Mammary epithelial cell (primary cell): ENCODE measurements at places on chromosomes 4 and X. TPM values are rescaled to one million over a fixed set of nuclear protein-coding genes. Genes with fewer than 3 reads are reported as not detected.

Gene PABPC1L2A
- total RNA-seq, result not detected in 2 replicates

Gene EXOC1L
- total RNA-seq, result not detected

Gene FRMD7
- not detected in 2 replicates for total RNA-seq

Gene ADH1B
- total RNA-seq, result not detected in 2 replicates

Gene HDX
- 3.7 TPM in 2 replicates for total RNA-seq

Gene TMPRSS11E
- 3.2 TPM for total RNA-seq

Gene PRDM8
- 0.33 TPM for total RNA-seq

Gene SCFD2
- 21.5 TPM for total RNA-seq

Gene KLHL34
- total RNA-seq, result not detected

DNA sequence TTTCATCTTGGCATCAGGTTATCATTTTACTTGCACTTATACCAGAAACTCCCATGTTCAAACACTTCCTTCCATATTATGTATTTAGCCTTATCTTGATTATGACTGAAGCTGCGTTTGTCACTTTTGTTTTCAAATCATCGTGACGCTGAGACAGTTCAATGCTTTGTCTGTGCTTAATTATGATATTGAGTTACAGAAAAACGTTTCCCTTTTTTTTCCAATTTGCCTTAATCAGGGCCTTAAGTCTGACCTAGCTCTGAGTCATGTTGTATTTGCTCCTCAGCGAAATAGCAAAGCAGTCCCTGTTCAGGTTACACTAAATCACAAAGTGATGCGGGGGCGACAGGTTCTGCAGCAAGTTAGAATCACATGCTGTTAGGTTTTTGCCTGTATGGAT, 254.7 kb downstream of the AFF2 start:
- DNase-seq, result no peak

DNA sequence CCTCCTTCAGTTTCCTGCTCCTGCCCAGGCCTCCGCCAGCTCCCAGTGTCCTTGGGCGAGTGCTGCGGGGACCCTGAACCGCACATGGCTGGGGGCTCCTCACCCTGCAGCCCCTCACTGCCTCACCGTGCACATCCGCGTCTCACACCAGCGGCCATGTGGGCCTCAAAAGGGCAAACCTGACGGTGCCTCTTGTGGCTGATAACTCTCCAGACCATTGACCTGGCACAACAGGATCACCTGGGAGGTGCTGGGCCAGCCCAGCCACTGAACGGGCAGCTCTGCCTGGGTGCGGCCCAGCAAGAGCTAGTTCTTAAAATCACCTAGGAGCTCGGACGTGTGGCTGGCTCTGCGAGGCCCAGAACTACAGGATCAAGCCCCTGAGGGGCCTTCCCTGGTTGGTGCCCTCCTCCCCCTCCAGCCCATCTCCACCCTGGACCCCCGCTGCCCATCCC, 4.1 kb upstream of the S100P start:
- DNase-seq, result no peak

DNA sequence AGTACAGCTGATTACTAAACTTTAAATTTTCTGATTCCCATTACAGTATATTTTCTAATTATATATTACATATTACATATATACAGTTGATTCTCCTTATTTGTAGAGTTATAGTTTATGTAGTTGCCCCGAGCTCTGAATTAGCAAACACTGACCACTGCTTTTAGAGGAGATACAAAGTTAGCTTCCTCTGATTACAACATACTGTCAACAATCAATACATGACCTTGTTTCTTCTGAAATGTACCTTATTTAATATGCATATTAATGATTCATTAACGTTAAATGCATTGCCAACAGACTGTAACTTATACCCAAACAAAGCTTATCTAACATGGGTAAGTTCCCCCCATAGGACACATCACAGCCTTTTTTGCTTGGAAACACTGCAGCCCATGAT, 81.5 kb downstream of the ATP10D start:
- DNase-seq, result no peak

GRCh38 chr4:78065508-78066192, 8.5 kb downstream of the FRAS1 start:
- no peak for DNase-seq

DNA sequence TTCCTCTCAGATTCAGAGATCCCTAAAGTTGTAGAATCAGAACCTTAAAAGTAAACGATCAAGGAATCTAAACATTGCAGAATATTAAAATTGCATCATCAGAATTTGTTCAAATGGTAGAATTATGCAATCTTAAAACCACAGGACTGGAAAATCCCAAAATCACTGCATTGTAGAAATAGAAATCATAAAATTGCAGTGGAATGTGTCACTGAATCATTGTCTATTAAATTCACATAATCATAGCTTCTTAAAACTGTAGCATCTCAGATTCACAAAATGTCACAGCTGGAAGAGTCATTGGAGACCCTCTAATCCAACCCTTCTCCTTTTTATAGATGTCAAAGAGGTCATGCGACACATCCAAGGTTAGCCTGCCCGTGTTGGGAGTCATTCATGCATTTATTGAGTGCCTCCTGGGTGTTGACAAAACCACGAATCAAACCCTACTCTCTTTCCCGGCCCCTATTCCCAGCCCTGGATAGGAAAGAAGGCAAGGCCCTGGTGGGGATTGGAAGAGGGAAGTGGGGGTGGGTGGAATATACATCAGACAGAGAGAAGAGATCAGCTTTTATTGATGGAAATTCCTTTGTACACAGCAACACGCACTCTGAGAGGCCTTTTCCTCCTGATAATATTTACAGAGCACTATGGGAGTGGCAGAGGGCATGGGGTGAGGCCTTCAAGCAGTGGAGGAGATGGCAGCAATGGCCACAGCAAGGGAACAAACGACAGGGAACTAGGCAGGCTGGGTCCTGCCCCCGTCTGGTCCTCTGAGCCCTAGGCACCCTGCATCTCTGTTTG, 15.4 kb downstream of the IQSEC2 start:
- DNase-seq, result peak; percentile 63

GRCh38 chr4:102589743-102590142, 88.6 kb downstream of the NFKB1 start:
- no peak for DNase-seq

- DNase-seq, result peak; percentile 17
Measured at GRCh38 chr4:140330311-140330900, 43.0 kb upstream of the SCOC start.

DNA sequence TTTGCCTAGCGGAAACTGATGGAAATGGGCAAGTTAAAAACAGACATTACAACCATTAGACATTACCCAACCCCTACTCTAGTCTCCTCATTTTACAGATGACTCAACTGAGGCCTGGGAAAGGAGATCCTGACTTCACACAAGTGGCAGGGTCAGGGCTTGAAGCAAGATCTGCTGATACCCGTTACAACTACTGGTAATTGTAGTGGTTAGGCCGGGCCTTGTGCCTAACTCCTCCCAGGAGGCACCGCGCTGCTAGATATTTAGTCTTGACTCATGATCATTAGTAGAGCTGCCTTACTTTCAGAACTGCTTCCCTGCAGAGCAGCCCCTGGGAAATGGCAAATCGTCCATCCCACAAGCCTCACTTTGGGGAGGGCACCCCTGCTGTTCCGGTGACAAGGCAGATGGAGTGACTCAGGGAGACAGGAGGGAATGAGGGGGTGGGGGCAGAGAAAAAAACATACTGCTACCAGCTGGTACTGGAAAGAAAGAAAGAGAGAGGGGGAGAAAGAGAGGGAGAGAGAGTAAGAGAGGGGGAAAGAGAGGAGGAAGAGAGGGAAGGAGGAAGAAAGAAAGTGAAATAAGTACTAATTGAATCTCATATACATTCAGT, 12.2 kb downstream of the ARHGEF6 start:
- DNase-seq, result peak; percentile 69

- DNase-seq, result no peak
Measured at GRCh38 chrX:121671649-121672048, 624.2 kb downstream of the GLUD2 start.

DNA sequence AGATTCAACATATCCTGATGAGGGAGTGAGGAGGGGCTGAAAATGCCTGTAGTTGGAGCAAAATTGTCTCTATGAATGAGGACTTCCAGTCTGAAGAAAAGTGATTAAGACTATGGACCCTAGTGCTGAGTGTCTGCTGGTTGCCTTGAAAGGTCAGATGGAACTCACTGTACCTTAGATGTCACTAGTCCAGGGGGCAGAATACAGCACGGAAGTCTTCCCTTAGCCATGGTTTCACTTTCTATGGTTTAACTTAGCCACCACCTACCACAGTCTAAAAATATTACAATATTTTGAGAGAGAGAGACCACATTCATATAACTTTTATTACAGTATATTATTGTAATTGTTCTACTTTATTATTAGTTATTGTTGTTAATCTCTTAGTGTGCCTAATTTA, 223.1 kb downstream of the FMR1NB start:
- no peak for DNase-seq

- DNase-seq, result no peak
Measured at GRCh38 chrX:136029766-136030165, 44.5 kb downstream of the SLC9A6 start.

GRCh38 chrX:7147413-7147977, at the start of gene STS:
Gene STS (plus strand): TSS chrX:7147712. CDS start chrX:7253200, 105,488 bp downstream.
- peak; percentile 27 for DNase-seq

DNA sequence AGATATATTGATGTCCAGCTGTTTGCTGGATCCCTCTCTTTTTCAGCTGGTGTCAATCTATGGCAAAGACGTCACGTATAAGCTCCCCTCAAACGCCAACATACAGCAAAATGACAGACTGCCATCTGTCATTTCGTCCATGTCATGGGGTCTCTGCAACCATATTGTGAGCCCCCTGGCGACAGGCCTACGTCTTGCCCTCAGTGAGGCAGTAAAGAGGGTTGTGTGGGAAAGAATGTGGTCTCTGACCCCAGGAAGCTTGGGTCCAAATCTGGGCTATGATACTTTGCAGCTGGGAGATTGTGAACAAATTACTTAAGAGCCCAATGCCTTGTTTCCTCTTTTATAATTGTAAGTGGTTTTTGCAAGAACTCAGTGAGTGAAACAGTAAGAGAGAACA, 7.4 kb downstream of the SUPT20HL2 start:
- DNase-seq, result no peak

DNA sequence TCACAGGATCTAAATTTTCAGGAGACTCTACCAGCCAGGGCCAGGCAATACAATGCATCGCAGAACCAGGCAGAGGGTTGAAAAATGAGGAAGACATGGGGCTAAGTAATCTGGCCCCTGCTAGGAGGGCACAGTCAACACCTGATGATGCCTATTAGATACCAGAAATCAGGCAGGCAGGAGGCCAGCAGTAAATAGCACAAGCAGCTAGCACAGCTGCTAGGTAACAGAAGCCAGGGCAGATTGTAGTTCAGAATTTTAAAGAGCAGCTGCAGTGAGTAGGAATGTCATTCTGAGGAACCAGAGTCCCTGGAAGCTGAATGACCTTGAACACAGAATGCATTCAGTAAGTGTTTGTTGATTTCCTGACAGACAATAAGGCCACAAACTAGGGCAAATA, 38.8 kb upstream of the TRPC5OS start:
- DNase-seq, result no peak

GRCh38 chrX:76434103-76434741, 6.7 kb downstream of the MAGEE1 start:
- DNase-seq, result no peak

DNA sequence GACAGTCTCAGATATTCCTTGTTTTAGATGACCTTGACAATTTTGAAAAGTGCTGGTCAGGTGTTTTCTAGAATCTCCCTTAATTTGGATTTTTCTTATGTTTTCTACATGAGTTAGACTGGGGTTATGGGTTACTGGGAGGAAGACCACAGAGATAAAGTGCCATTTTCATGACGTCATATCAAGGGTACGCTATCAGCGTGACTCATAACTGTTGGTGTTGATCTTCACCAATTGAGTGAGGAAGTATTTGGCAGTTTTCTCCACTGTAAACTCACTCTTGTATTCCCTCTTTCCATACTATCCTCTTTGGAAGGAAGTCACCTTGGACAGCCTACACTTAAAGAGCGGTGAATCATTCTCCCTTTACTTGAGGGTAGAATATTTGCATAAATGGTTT, 56.9 kb downstream of the MAGEC1 start:
- no peak for DNase-seq

- no peak for DNase-seq
Measured at GRCh38 chr4:174474457-174475075, 47.7 kb downstream of the HPGD start.

DNA sequence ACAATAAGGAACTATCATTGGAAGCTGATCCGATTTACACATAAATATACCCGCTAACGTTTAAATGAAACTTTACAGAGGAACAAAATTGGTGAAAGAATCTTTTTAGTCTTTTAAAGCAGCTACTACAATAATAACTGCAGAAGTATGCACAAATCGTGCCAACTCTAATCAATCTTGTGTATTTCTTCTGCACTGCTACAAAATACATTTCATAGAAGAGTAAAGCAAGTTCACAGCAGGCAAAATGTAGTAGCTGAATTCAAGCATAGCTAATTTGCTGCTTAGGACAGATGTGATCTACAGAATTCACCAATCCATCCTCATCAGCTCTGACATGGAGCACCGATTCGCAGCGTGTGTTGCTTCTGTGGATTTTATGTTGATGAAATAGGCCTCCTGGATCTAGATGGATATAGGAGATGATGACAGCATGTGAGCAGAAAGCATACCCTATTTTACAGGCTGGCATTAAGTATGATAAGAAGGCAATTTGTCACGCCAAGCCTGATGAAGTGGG, 367.3 kb upstream of the FGF13 start:
- no peak for DNase-seq

DNA sequence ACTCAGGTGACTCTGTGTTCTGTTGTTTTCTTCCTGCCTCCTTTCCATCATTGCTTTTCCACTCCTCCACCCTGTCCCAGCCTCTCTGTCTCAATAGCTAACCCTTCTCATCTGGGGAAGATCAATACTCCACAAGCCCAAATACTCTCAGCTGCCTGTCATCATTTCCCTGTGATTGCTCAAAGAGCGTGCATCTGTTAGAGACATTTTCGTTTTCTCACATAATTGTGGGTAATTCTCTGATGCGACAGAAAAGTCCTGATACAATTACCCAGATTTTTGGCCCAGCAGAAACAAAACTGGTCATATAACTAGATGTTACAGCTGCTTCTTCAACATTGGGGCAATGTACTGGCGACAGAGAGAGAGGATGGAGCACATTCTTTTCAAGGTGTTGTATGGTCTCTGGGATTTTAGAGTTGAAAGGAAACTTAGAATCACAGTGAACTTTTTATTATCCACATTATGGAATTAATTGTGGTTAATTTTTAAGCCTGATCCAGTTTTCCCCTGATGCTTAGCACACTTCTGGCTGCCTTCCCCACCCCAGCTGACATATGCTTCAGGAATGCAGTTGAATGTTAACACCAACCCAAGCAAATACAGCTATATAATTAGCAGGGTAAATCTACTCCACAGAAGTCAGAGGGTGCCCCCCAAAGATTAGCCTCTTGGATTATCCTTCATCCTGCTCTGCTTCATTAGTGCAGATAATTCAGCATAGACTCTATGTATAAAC, 171.4 kb upstream of the ANXA3 start:
- peak; percentile 15 for DNase-seq

DNA sequence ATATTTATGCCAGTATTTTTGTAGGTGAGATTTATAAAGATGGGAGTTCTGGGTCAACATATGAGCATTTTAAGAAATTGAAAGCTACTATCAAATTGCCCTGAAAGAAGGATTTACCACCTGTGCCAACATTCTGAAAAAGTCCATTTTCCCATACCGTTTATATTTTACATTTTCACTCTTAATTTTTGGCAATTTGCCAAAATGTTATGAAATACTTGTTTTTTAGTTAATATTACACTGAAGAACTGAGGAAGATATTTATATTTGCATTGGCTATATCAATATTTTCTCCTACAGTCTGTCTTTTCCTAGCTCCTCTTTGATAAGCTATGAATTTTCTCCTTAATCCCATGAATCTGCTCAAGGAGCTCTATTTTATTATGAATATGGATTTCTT, 52.4 kb downstream of the DCHS2 start:
- no peak for DNase-seq

GRCh38 chrX:137234651-137235402, 201.0 kb upstream of the GPR101 start:
- DNase-seq, result no peak
